ENCODE measurements at places on chromosomes 6 and 20.

- H3K4me1 ChIP-seq = no peaks in the 10 kb centered on the region
- H3K27ac ChIP-seq = no peak overlapping the region
- no peak for DNase-seq
- H3K4me3 ChIP-seq = no peak overlapping the region
- no peaks in the 10 kb centered on the region for H3K36me3 ChIP-seq
Measured at GRCh38 chr6:14063756-14064155, 53.8 kb upstream of the CD83 start.

DNA sequence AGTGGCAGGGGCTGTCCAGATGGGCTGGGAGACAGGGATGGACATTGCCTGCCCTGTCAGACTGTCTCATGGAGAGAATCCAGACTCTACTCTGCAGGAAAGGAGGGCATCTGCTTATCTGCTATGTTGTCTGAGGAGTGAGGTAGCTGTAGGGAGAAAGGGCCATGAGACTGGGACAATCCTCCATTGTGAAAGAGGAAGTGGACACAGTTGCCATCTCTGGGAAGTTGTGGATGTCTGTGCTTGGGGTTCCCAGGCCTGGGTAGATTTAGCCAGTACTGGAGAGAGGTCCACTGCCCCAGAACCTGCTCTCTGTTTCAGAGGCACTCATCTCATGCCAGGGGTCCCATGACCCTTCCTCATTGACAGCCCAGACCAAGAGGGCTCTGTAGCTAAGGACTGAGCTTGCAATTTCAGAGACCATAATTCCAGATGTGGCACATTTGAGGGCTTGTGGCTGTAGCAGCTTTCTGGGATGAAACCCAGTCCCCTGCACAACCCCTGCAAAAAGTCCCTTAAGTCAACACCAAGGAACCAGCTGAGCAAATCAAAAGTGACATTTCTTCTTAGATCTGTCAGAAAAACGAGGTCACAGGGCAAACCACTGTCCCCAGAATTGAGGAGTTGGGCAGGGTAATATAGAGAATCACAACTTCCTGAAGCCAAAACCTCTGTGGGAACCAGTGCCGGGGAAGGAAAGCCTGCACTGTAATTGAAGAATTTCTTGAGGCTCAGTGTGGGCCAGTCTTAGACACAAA is 4.1 kb upstream of the SIRPG start:
- H3K27ac ChIP-seq = no peak overlapping the region
- H3K27me3 ChIP-seq = no peaks in the 10 kb centered on the region

DNA sequence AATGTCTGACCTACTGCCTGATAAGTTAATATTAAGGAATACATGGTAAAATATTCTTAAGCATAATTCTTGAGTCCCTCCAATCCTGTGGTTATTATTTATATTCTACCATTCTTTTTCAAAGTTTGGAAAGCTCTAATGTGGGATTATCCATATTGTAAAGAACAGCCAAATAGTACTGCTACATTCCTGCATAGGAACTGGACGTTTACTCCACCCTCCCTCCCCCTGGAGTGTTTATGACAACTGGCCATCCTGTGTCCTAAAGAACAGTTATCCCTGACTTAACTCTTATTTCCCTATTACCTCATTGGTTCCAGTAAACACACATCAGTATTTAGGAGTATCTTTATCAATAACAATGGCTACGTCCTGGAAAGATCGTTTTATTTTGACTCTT is 308.7 kb upstream of the TFAP2D start:
- H3K36me3 ChIP-seq = no peaks in the 10 kb centered on the region
- H3K4me1 ChIP-seq = no peaks in the 10 kb centered on the region
- H3K27me3 ChIP-seq = no peaks in the 10 kb centered on the region
- H3K27ac ChIP-seq = no peak overlapping the region
- no peak for DNase-seq

GRCh38 chr6:99431901-99432300 is 6.8 kb upstream of the PNISR start:
- H3K36me3 ChIP-seq = no peaks in the 10 kb centered on the region
- H3K4me3 ChIP-seq = no peak overlapping the region
- H3K27me3 ChIP-seq = no peaks in the 10 kb centered on the region
- no peaks in the 10 kb centered on the region for H3K4me1 ChIP-seq
- DNase-seq = no peak

GRCh38 chr6:166488701-166489100 is 97.8 kb downstream of the RAMACL start:
- H3K27ac ChIP-seq = peak overlapping the region; percentile 11
- no peak for DNase-seq
- no peak overlapping the region for H3K4me3 ChIP-seq
- no peaks in the 10 kb centered on the region for H3K36me3 ChIP-seq

DNA sequence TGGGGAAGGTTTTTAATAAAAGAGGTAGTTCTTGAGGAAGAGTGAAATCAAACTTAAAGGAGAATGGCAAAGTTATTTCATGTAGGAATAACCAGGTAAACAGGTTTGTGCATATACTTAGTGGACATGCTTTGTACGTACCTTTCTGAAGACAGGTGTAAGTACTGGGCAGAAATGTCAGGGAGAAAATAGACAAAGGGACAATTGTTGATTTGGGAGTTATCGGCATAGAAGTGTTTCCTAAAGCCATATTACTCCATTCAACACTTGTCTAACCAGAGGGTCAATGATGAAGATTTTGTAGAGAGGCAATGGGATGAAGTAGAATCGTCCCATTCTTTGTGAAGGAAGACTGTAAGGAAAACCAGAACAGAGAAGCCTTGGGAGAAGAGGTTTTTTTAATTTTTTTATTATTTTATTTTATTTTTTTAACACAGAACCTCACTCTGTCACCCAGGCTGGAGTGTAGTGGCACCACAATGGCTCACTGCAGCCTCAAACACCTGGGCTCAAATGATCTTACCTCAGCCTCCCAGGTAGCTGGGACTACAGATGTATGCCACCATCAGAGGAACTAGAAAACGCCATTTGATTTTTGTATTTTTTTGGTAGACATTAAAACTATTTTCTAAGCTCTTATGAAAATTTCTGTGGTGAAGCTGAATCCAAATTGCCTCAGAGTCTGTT is 18.0 kb downstream of the SMAP1 start:
- H3K27ac ChIP-seq = no peak overlapping the region
- no peaks in the 10 kb centered on the region for H3K27me3 ChIP-seq
- no peak overlapping the region for H3K4me3 ChIP-seq
- H3K4me1 ChIP-seq = no peaks in the 10 kb centered on the region
- no peak for DNase-seq

DNA sequence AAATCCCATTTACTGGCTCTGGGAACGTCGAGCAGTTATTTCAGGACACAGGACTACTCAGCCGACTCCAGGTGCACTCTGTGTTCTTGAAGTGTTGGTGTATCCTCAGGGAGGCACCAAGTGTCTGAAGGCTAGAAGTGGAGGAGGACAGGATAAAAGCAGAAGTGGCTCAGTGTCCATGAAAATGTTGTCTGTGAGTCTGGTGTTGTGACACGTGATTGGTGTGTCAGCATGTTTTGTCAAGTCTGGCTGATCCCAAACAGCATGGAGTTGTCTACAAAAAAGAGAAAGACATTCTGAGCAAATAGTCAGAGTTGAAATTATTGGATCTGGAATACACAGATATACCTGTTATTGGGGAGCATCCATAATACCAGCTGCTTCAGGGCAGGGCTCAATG is 30.3 kb downstream of the SCGN start:
- DNase-seq = no peak
- H3K4me3 ChIP-seq = no peak overlapping the region
- no peaks in the 10 kb centered on the region for H3K27me3 ChIP-seq

DNA sequence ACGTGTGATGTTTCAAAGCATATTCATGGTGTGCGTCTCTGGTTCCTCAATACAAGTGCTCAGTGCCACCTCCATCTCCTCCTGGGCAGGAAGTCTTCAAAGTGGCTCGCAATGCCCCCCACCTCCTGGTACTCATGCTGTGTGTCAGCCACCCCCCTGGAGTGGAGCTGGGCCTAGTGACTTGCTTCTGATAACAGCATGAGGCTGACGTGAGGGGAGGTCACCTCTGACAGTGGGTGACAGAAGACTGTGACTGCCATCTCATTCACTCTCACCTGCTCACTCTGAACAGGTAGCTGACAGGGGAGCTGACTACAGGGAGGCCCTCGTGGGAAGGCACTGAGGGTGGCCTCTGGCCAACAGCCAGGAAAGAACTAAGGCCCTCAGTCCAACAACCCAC is 92.4 kb upstream of the NFATC2 start:
- H3K4me3 ChIP-seq = no peak overlapping the region
- no peak overlapping the region for H3K27ac ChIP-seq
- H3K4me1 ChIP-seq = peaks cover 7% of the 10 kb centered on the region
- no peaks in the 10 kb centered on the region for H3K36me3 ChIP-seq

DNA sequence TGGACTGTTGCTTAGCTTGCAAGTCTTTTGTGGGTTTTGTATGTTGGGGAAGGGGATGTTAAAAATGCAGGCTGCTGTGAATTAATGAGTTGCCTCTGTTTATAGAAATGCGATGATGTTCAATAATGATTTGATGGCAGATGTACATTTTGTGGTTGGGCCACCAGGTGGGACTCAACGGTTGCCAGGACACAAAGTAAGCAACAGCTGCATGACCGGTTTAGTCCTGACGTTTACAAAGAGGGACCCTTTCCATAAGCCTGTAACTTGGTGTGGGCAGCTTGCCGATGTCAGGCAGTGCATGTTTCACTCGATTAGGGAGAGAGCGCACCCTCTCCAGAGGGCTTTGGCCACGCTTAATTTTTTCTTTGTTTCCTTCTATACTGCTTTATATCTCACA is 1.3 kb downstream of the BTBD3 start:
- no peak for DNase-seq
- no peaks in the 10 kb centered on the region for H3K36me3 ChIP-seq
- peak overlapping the region; percentile 29 for H3K4me3 ChIP-seq
- H3K27me3 ChIP-seq = no peaks in the 10 kb centered on the region

DNA sequence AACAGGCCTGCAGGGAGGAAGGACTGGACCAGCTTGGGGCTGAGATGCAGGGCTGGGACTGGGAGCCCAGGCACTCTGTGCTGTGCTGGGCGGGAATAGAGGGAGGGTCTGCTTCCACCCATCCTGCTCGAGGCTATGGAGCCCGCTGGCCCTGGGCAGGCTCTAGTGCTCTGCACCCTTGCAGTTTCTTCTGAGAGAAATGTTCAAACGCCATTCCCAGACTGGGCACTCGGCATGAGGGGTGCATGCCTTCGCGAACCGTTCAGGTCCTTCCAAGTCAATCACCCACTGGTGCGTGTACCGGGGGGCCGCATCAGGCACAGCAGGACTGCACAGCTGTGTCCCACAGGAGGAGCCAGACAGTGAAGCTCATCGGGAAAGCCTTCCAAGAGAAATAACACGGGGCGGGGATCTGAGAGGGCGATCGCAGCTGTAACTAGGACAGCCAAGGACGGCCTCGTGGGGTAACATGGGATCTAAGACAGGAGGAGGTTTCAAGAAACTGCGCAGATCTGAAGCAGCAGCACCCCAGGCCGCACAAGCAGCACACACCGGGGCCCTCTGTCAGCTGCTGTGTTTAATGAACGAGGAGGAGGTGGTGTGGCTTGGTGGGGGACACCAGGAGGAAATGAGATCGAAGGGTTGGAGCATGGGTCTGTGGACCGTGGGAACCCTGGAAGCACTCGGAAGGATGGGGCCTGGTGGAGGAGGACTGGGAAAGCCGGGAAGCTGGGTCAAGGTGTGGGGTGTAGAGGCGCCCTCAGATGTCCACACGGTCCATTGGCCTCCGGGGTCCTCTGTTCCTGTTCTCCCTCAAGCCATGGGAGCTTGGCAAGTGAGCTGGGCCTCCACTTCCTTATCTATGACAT is 26.1 kb upstream of the PYGB start:
- H3K4me3 ChIP-seq = no peak overlapping the region
- H3K36me3 ChIP-seq = no peaks in the 10 kb centered on the region
- no peak overlapping the region for H3K27ac ChIP-seq
- H3K27me3 ChIP-seq = no peaks in the 10 kb centered on the region
- no peaks in the 10 kb centered on the region for H3K4me1 ChIP-seq
- peak; percentile 22 for DNase-seq

DNA sequence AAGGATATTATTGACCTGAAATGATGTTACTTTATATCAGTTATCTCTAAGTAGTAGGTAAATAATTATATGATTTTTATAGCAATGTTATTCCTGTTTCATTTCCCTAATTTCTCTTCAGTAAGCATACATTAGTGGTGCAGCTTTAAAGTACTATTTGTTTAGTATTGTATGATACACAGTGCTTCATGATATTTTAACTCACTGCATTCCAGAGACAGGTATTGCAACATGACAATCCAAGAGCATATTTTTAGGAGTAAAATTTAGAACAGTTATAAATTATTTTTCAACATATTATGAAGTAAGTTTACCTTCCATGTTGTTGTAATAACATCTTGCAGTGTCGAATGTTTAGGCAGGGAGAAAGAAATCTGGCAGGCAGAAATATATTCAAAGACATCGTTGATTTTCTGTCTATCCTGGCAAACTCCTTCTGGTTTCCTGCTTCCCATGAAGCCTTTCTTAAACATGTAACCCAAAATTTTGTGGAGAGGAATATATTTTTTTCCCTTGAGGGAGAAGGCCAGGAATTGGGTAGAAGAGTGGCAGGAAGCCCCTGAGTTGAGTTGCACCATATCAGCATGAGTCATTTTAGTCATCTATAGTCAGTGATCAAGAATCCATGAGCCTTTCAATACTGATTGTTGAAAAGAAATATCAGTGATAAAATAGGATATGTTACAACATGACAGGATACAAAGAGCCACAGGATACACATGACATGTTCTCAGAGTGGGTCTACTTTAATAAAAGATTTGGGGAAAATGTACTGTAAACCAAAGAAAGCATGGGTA is 29.0 kb upstream of the PTCHD4 start:
- DNase-seq = no peak
- H3K4me1 ChIP-seq = no peaks in the 10 kb centered on the region
- no peak overlapping the region for H3K4me3 ChIP-seq
- H3K27me3 ChIP-seq = no peaks in the 10 kb centered on the region
- no peak overlapping the region for H3K27ac ChIP-seq

- H3K4me1 ChIP-seq = no peaks in the 10 kb centered on the region
- no peaks in the 10 kb centered on the region for H3K27me3 ChIP-seq
- no peaks in the 10 kb centered on the region for H3K36me3 ChIP-seq
- H3K4me3 ChIP-seq = no peak overlapping the region
- no peak overlapping the region for H3K27ac ChIP-seq
Measured at GRCh38 chr6:113888493-113888892, 31.3 kb downstream of the MARCKS start.

- H3K36me3 ChIP-seq = no peaks in the 10 kb centered on the region
- H3K27me3 ChIP-seq = no peaks in the 10 kb centered on the region
- no peak overlapping the region for H3K27ac ChIP-seq
- no peak for DNase-seq
Measured at GRCh38 chr6:9461188-9461587, 953.7 kb downstream of the TFAP2A start.

- no peaks in the 10 kb centered on the region for H3K27me3 ChIP-seq
- H3K36me3 ChIP-seq = no peaks in the 10 kb centered on the region
- no peak for DNase-seq
- no peak overlapping the region for H3K4me3 ChIP-seq
- H3K27ac ChIP-seq = no peak overlapping the region
Measured at GRCh38 chr6:21079468-21080048, 514.0 kb upstream of the SOX4 start.

- DNase-seq = no peak
- H3K27me3 ChIP-seq = no peaks in the 10 kb centered on the region
- H3K4me1 ChIP-seq = no peaks in the 10 kb centered on the region
Measured at GRCh38 chr6:37125774-37126492, 44.0 kb upstream of the PIM1 start.
